ENCODE measurements at places on chromosomes 12 and 14.

DNA sequence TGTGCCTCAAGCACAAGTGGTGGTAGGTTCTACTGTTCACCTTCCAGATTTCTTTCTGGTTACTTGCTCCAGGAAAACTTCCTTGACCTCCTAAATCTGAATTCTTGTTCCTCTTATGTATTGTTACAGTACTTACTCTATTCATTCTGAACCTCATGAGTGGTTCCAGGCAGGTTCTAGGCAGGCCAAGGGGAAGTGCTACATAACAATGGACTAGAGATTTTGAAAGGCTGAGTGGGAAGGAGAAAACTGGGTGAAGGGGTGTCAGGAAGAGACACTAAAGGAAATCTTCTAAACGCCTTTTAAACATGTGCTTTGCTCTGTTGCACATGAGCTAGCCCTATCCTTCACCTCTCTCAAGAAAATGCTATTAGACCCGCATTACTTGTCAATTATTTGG, 1.6 kb downstream of the YARS2 start:
- DNase-seq: no peak

- DNase-seq: no peak
Measured at GRCh38 chr12:96814200-96814599, 92.9 kb upstream of the NEDD1 start.

- DNase-seq: no peak
Measured at GRCh38 chr12:21509768-21510167, 8.2 kb downstream of the GOLT1B start.

DNA sequence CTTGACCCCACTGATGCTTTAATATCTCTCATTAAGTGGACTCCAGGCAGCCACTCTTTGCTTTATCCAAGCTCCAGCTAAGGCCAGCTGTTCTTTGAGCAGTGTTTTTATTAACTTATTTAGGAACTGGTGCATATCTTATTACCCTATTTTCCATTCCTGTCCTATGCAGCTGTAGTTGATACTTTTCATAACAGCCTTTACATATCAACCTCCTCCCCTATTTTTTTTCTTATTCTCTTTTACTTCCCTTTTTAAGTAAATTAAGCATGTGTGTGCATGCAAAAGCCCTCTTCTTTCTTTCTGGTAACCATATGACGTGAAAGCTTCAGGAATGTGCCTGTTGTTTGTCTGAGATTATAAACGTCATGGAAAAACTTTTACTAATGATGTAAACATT, 121.2 kb downstream of the PTPRQ start:
- DNase-seq: no peak

GRCh38 chr12:89566615-89567014, 40.8 kb upstream of the POC1B start:
- no peak for DNase-seq

DNA sequence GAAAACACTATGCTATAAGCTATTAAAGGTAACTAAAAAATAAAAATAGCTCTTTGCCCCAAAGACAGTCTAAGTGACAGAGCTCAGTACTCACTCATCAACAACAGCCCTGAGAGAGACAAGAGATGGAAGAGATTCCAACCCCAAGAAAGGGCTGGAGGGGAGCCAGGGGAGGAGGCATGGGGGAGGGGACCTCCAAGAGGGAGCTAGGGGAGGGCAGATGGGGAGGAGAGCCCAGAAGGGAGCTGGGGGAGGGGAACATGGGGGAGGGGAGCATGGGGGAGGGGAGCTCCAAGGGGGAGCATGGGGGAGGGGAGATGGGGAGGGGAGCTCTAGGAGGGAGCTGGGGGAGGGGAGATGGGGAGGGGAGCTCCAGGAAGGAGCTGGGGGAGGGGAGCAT, 7.7 kb downstream of the SSH1 start:
- no peak for DNase-seq

DNA sequence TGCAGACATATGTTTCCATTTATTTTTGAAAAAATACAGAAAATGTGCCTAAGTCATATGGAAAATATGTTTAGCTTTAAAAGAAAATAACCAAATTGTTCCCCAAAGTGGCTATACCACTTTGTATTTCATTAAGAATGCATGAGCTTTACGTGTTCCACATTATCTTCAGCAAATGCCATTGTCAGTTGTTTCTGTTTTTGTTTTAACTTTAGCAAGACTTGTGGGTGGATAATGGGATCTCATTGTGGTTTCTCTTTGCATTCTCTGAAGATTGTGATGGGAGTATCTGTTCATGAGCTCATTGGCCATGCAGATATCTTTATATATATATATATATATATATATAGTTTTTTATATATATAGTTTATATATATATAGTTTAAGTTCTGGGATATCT, 181.5 kb downstream of the CCER1 start:
- DNase-seq: no peak

- no peak for DNase-seq
Measured at GRCh38 chr14:105568859-105569766, 42.7 kb downstream of the TMEM121 start.

DNA sequence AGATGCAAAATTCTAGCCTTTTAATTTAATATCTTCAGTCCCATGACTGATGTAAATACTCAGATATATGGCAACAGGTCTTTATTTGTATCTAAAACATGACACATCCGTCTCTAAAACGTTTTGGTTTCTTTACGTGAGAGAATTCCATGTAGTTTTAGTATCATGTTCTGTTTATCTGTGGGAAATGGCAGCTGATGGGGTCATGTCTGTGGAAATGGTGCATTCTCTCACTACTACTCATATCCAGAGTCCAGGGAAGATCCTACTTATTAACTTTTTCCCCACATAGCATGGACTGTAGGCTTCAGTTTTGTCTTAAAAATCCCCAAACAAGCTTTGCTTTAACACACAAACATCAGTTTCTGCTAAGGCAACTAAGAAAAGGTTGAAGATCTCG, 53.8 kb downstream of the SPTLC2 start:
- no peak for DNase-seq

DNA sequence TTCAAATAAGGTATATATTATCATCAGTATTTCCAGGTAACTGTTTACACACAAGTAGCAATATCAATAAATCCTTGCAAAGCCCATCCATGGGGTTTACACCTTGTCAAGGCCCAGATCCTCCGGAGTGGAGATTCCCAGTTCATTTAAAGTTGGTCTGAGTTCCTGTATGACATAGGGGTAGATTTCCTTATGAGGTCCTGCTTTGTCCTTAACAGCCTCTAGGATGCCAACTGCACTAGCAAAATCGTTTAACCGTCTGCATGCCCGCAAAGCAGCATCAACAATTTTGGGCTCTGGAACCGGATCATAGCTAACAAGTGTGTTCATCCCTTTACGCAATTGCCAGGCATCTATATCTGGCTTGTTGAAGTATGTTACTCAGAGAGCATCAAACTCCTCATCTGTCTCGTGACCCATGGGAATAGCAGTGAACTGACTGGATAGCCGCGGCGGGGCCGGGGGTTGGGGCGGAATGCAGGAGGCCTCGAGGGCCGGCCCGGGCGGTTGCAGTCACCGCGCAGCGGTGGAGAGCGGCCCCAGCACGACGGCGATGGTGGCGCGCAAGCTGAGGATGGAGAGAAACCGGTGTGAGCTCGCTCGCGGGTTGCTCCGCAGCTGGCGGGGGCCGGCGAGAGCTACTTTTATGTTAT, 30.6 kb upstream of the FBXO34 start:
- DNase-seq: no peak

- DNase-seq: no peak
Measured at GRCh38 chr12:121209624-121210572, at the start of gene P2RX4. P2RX4 (plus strand) TSS chr12:121210129; CDS start chr12:121210165, 36 bp downstream.

GRCh38 chr12:76856018-76856644, 22.7 kb downstream of the CSRP2 start:
- no peak for DNase-seq

DNA sequence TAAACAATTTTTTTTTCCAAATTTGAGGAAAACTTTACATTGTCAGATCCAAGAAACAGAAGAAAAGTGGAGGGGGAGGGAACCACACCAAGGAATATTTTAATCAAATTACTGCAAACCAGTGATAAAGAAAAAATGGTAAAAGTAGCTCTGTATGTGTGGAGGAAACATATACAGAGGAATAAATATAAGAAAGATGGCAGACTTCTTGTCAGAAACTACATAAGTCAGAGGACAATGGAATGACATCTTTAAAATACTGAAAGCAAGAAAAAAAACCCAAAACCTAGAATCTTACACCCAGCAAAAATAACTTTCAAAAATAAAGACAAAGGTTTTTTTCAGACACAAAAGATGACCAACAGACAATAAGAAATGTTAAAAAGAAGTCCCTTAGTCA, 10.2 kb upstream of the LLPH start:
- DNase-seq: no peak

- DNase-seq: no peak
Measured at GRCh38 chr12:15393995-15394394, 71.7 kb downstream of the PTPRO start.

GRCh38 chr12:72075891-72076557, 137.4 kb downstream of the TPH2 start:
- no peak for DNase-seq

DNA sequence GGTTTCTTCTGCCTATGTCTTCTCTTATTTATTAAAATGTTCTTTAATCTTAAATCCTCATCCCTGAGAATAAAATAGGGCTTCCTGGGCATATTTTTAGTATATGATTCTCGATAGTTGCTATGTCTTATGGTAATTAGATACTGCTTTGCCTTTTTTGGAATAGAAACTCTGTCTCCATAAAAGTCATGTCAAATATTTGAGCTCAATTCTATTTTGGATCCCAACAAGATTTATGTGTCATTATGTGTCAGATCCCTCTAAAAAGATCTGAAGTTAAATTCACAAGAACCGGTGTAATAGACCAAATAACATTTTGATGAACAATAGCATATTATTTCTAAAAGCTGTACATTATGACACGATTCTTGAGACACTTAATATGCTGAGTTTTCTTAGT, 312.5 kb upstream of the PDE3A start:
- DNase-seq: no peak

DNA sequence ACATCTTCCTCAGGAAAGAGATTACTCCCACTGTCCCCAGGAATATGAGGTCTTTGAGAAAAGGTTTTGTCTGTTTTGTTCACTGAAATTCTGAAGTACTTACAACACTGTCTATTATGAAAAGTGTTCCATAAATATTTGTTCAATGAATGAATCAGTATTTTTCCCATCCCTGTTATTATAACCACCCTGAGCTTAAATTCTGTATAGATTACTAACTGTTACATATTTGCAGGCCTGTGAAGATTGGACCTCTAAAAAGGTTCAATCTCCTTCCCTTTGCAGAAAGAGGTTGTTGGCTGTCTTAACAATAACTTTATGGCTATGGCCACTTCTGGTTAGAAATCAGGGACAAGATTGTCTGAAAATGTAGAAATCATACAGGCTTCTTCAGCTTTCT, 174.5 kb upstream of the NPAS3 start:
- no peak for DNase-seq

GRCh38 chr12:117641885-117642284, 280.5 kb upstream of the NOS1 start:
- no peak for DNase-seq

- DNase-seq: no peak
Measured at GRCh38 chr12:6535697-6535946, 1.3 kb downstream of the GAPDH start.

- no peak for DNase-seq
Measured at GRCh38 chr14:32524609-32525375, 195.7 kb downstream of the AKAP6 start.

GRCh38 chr14:83478741-83479140, 1945.1 kb upstream of the SEL1L start:
- no peak for DNase-seq

- DNase-seq: no peak
Measured at GRCh38 chr12:13913371-13913770, 68.0 kb downstream of the GRIN2B start.

DNA sequence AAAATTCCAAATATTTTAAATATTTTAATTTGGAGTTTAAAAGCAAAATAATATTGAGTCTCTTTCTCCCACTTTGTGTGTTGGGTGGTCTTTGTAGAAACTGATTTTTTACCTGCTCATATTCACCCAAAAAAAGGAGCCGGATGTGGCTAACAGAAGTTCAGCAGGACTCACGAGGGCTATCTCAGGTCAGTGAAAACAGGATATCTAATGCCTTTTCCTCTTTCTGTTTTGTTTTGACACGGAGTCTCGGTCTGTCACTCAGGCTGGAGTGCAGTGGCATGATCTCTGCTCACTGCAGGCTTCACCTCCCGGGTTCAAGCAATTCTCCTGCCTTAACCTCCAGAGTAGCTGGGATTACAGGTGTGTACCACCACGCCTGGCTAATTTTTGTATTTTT, 30.8 kb downstream of the COA8 start:
- DNase-seq: no peak

DNA sequence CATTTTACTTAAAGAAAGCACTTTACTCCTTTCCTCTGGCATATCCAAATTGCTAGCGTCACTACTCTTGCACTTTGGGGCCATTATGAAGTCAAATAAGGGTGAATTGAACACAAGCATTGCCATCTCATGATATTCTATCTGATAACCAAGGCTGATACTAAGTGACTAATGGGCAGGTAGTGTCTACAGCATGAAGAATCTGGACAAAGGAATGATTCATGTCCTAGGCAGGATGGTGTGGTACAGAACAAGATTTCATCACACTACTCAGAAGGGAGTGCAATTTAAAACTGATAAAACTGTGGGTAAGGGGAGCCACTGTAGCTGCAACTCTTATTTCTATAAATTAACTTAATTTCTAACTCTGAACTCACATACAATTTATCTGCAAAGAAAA, 7.7 kb upstream of the SLC6A15 start:
- no peak for DNase-seq

GRCh38 chr14:70828188-70828587, 18.9 kb upstream of the MAP3K9 start:
- DNase-seq: no peak

GRCh38 chr14:67704484-67705089, 2.9 kb downstream of the RDH12 start:
- no peak for DNase-seq

DNA sequence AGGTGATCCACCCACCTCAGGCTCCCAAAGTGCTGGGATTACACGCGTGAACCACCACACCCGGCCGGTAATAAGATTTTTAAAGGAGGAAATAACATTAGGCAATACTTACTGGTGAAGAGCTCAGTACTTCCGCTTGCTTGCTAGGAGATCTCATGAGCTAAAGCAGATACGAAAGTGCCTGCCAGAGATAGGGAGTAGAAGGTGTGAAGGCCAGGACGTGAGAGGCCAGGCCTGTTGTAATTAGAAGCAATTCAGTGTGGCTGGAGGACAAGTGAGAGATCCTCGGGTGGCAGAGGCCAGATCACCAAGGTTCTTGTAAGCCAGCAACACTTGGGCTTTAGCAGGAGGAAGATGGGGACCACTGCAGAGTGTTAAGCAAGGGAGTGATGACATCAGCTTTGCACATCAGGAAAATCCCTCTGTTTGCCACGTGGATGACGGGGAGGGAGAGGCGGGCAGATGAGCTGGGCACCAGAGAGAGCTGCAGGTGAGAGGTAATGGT, 7.6 kb downstream of the TECPR2 start:
- no peak for DNase-seq

- no peak for DNase-seq
Measured at GRCh38 chr14:55303691-55304145, 32.5 kb downstream of the FBXO34 start.

- DNase-seq: no peak
Measured at GRCh38 chr14:55356913-55357312, 54.7 kb downstream of the ATG14 start.

- DNase-seq: no peak
Measured at GRCh38 chr12:31225656-31226535, 100.1 kb downstream of the SINHCAF start.

Data from vagina (tissue), 2 donors.